Activated CD4-positive, alpha-beta T cell treated with anti-CD3 and anti-CD28 coated beads for 24 hours (primary cell): ENCODE measurements at places on chromosomes 3 and 15.

DNA sequence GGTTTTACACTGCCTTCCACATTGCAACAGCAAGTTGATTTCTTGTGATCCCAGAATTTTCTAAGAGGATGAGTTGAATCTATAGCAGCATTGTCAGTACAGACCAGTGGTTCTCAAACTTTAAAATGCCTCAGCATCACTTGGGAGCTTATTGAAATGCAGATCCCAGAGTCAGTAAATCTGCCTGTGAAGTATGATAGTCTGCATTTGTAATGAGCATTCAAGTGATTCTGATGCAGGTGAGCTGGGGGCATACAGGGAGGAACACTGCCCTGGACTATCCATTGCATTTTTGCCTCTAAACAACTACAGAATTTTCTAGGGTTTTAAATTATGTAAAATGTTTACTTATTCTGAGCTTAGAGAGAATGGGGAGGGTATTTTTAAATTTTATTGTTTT lies 27.5 kb upstream of the PAQR5 start:
- no peak for DNase-seq

DNA sequence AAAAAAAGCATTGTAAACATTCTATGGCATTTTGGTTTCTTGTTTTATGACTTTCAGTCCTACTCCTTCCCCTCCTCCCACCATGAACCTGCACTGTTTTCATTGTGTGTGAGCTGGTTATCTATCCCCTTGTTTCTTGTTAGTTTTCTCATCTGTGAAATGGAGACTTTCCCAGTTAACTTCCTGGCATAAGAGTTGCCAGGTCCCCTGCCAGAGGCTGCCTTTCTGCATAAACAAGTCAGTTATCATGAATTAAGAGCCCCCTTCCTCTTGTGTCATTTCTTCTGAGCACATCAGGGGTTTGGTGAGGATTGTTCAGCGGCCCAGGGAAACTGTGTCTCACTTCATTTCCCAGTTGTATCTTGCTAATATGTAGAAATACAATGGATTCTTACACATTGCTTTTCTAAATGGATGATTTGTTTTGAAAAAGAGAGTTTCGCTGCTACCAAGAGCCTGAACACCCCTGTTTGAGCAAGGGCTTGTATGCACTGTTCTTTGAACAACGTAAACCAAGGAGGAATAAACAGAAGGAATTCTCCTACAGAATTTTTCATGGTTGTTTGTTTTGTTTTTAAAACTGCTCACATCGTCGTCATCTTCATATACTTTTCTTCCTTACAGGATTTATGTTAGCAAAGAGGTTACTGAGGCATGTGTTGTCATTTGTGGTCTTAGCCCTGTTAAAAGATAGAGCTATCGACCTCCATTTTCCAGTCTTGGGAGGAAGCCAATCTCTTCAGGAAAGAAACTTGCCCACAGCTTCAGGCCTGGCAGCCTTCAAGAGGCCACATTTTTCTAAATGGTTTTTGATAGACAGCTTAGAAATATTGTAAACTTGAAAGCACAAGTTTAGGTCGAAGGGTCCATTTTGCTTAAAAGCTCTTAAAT lies 144.6 kb upstream of the IL12A start:
- no peak for DNase-seq

GRCh38 chr3:181782306-181782954 lies 70.7 kb downstream of the SOX2 start:
- no peak for DNase-seq

GRCh38 chr3:160098926-160099626 lies 110.4 kb downstream of the IL12A start:
- no peak for DNase-seq

GRCh38 chr3:181859518-181859917 lies 147.8 kb downstream of the SOX2 start:
- no peak for DNase-seq

GRCh38 chr3:138881233-138881632 lies 46.5 kb upstream of the PIK3CB start:
- no peak for DNase-seq

DNA sequence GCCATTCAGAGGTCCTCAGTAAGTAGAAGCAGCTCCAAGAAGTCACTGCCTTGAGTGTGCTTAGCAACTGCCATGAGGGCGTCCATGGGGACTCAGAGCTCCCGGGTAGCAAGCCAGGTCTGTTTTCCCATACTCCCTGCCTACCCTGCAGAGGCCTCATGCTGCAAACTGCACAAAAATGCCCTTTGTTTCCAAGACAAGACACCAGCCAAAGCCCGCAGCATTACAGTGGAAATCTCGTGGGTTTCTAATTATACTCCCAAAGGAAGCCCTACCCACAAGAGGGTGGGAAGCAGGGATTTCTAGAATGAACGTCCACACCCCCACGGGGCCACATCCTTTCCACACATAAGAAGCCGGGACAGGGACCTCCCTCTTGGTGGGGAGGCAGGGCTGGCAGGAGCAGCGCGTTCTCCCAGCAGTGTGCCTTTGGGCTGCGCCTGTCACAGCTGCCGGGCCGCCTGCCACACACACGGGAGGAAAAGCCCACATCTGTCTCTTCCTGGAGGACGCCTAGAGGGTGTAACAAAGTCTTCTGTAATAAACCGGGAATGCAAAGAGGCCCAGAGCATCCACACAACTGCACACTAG lies 31.1 kb downstream of the FAM174B start:
- no peak for DNase-seq

DNA sequence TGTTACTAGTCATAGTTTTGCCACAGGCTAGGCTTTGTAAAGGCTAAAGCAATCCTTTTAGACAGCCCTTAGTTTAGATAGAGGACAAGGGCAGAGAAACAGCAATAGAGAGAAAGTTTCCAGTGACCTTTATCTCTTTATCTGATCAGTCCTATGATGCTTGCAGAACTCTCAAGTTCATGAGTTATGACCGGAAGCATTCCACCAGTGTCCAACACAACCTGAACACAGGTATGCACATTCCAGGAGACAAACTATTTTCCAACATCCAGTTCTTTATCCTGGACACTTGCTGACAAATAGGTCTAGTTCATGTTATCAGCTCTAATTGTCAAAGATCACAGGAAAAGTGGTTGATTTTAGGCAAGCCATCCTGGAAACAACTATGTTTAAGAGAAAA lies 422.2 kb downstream of the MAGI1 start:
- no peak for DNase-seq

DNA sequence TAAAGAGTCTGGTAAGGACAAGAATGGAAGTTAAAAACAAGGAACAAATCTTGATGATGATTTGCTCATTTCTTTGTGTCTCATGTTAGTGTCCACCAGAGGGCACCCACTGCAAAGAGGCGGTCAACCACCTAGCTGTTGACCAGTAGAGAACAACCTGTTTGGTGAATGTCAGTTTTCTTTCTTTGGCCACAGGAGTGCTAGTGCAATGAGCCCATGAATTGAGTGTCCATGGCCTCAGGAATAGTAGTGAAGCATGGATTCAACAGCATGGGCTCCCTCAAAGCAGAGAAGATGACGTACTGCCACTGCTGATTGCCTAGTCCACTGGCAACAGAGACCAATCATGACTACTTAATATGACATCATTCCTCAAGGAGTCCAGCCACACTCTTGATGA lies 10.7 kb upstream of the CNTN6 start:
- DNase-seq, result no peak

DNA sequence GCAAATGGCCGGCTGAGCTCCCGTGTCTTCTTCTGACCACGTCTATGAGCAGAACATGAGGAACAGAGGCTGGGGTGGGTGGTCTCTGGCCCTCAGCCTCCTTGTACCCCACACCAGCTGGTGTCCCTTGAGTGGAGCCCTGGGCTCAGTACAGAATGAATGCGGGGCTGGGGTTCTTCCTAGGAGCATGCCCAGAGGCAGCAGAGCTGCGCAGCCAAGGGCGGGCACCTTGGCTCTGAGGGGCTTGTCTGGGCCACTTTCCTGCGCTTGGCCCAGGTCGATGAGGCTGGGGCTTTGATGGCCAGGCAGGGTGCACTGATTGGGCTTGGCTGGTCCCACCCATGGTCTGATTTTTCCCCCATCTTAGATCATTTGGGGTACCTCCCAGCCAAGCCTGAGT lies 6.4 kb downstream of the SCN5A start:
- DNase-seq, result no peak

GRCh38 chr15:71473751-71474150 lies 336.6 kb upstream of the NR2E3 start:
- no peak for DNase-seq

DNA sequence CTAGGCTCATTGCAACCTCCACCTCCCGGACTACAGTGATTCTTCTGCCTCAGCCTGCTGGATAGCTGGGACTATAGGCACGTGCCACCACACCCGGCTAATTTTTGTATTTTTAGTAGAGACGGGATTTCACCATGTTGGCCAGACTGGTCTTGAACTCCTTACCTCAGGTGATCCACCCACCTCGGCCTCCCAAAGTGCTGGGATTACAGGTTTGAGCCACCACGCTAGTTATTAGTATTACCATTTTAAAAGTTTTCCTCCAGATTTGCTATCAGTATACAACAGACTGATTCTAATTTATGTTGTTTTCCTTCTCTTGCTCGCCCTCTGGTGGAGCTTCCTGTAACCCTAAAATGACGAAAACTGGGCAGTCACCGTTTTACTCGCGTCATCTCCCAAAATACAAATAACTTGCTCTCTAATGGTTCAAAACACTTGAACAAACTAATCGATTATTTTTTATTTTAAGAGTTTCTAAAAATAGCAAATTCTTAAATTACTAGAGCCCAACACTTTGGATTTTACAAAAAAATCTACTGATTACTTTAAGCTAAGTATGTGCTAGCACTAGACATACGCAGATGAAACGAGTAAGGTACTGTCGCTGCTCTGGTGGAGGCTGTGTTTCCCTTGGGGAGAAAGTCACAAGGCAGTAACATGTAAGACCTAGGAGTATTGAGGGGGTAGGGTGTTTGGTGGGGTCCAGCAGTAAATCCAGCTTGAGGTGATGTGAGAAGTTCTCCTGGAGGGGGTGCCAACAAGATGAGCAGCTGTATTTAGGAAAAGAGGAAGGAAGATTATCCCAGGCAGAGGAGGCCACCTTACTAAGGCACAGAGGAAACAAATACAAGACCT lies 203.3 kb downstream of the MBNL1 start:
- peak; percentile 59 for DNase-seq
